ENCODE measurements at places on chromosomes 4 and X.

DNA sequence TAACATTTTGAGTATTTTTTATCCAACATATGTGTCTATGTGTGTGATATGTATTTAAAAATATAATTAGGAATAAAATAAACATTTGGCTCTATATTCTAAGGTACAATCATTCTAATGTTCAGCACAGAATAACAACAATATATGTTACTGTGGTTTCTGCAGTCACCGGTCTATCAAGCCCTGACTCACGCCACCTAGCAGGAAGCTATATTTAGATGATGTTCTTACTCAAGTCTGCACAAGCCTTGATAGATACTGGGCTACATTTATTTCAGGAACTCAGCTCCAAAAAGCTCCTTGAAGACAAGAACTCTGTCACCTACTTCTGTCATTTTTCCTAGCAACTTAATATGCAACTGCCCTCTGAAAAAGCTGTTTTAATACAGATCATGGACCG is 152.0 kb upstream of the FTHL17 start:
- no peak for DNase-seq

DNA sequence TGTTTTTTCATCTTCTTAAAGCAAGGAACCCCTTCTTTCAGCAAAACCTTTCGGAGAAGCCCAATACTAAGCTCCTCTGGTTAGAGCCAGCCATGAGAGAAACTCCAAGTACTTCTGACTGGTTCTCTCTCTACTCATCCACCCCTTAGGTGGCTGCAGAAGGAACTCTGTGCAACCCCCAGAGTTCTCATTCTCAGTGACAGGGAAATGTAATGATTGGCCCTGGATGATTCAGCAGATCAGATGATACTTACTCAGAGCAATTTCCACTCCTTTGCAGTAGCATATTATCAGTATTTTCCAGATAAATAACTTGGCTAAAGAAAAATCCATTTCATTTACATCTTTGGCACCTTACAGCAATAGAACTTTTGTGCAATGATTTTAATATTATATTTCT is 3.2 kb downstream of the SPP1 start:
- no peak for DNase-seq

GRCh38 chr4:187666697-187667494 is 328.7 kb upstream of the ZFP42 start:
- no peak for DNase-seq

DNA sequence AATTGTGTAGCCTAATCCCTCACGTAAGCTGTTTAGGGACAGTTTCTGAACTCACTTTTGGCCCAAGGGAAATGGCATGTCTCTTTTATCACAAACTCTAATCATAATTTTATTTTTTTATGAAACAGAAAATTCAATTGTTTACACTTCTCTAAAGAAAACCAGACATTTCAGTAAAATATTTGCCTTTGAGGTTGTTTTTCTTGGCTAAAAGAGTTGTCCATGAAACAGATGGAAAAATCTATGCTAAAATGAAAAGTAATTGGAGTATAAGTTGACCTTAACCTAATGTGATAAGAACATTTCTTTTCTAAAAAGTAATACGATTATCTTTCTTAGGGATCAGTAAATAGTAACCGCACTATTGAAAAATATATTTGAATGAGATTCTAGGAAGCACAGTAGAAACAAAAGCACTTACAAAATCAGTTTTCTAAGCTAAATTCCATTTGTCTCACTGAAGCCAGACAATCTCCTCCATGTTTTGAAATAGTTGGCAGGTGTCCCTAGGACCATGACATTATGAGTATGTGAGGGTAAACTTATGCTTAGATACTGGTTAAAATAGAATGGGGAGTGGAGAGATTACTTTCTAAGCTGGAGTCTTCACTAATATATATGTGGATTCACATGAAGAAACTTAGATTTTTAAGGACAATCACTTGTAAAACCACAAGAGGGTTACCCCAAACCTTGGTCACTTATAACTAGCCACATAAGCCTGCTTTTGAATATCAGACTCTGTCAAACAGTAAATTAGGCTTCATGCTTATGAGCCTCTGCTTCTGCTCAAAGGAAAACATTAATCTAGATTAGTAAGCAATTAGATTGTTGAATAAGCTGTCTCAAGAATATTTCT is 20.1 kb upstream of the TET2 start:
- DNase-seq = no peak

DNA sequence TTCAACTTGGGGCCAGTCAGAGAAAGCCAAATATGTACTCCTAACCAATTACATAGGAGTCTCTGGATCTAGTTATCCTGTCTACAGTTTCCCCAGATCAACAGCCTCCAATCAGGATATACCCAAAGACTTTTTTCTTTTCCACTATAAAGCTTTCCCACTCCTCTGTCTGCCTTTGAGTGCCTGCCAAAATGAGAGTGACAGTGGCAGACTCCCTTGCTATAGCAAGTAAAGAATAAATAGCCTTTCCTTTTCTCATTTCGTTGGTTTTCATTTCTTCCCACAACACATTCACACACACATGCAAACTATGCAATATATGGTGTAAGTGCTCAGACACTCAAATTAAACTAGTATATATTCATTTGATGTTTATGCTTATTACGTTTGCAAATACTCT is 302.4 kb upstream of the TACR3 start:
- DNase-seq = no peak

DNA sequence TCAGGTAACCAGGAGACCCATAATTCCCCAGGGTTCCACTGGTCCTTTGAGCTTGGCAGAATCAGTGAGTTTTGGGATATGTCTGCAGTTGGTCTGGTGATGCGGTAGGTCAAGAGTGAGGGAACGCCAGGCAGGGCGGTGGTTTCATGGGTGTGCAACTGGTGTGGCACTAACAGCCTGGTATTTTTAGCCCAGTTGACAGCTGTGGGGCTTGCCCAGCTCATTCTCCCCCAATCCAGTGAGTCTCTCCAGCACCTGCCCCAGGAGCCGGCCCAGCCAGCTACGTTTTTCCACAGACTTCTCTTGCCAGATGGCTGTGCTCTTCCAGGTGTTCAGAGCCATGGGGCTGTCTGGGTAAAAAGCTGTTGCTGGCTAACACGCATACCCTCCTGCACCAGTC is 1019.9 kb downstream of the CCSER1 start:
- DNase-seq = no peak

DNA sequence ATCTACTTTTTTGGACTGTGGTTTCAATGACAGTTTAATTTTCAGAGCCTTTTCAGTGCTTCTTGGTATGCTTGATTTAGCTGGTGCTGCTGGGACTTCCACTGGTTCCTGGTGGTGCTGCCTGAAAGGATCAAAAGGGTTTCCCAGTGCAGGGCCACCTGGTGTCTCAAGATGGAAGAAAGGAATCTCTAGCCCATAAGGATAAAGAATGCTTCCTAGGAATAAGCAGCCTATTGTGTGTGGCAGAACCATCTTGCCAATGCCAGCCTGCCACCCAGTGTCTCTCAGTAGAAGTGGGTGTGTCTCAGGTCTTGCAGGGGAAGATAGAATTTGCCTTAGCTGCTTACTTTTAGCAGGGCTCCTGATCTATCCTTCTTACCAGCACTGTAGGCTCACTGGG is 15.0 kb upstream of the RAI2 start:
- no peak for DNase-seq

GRCh38 chrX:107713203-107713542 is 62.4 kb downstream of the TSC22D3 start:
- DNase-seq = peak; percentile 59

GRCh38 chr4:109046471-109047201 is 255.8 kb downstream of the COL25A1 start:
- DNase-seq = no peak

DNA sequence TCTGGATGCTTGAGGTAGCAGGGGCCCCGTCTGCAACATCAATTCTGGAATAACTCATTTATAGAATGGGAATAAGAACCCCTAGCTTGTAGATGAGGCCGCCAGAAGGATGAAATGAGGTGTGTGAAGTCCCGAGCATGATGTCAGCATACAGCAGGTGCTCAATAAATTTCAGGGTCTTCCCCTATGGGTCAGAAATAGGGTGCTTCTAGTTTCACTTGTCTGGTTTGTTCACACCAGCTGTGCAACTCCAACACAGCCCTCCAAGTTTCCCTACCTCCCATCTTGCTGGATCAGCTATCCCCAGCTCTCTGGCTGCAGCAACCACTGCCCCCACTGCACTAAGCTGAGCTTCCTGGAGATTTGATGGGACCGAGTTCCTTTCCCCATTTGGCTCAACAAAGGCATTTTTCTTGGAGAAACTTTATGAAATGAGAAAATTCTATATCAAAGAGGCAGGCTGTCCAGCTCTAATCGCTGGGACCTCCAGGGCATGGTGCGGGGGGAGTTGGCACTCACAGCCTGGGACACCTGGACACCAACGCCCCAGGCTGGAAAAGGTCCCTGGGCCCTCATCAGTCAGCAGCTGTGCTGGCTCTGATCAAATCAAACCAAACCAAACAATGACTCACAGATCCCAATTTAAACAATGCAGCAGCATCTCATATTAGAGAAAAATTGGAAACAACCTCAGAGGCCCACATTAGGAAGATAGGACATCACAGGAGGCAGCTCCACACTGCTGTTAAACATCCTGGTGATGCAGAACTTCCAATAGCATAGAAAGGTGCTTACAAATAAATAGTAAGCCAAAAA is 13.3 kb downstream of the SLC2A9 start:
- no peak for DNase-seq

Measured in tibial artery (tissue), 4 donors.